Activated CD8-positive, alpha-beta memory T cell treated with anti-CD3 and anti-CD28 coated beads for 48 hours (primary cell): ENCODE measurements at places on chromosomes 3 and 15.
A peak's percentile ranks its signal among the peaks of the same experiment; 100 is the strongest.

DNA sequence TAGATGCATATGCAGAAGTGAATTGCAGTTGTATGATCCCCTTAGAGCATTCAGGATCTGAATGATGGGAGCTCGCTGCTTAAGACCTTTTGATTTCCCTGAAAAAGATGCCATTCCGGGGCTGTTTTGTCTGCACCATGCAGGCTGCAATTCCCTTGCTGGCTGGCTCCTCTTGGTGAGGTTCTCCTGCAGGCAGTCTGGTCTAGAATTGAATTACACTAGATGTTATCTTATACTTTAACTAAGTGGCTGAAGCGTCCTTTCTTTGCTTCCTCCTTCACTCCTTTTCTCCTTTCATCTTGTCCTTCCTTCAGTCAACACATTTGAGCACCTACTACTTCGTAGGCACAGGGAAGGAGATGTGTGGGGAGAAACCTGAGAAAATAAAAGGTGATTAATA, 18.6 kb upstream of the MYZAP start:
- DNase-seq, result no peak

DNA sequence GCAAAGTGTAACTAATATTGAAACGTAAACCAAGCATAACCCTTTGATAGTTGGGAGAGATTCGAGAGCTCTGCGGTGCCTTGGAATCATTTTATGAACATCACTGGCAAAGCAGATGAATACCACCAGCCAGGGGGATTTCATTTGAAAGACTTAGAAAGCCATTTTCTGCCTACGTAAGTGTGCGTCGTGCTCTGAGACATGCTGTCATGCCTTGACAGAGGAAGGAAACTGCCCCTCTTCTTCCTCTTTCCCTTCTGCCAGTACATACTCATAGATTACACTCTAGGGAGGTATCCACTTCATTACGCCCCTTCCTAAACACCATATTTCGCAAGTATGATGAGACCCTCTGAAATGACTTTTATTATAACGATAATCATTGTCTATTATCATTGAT, 3.3 kb upstream of the MTHFS start:
- DNase-seq, result no peak

- DNase-seq, result no peak
Measured at GRCh38 chr15:77748078-77749064, 115.7 kb upstream of the LINGO1 start.

GRCh38 chr15:80160570-80161156, 7.9 kb downstream of the FAH start:
- DNase-seq, result no peak

DNA sequence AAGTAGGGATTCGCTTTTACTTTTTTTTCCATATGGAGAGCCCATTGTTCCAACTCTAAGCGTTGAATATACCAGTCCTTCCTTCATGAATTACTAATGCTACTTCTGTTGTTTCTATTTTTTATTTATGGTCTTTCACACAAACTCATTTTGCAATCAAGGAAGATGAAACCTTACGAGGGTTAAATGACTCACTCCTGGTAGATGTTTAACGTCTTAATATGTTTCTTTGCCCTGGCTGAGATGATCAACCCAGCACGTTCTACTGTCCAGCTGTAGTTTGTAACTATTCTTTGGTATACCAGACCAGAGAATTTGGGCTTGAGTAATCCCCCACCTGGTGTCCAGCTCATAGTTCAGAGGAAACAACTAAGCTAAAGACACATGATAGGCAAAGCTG, 23.1 kb downstream of the CDCP1 start:
- no peak for DNase-seq

DNA sequence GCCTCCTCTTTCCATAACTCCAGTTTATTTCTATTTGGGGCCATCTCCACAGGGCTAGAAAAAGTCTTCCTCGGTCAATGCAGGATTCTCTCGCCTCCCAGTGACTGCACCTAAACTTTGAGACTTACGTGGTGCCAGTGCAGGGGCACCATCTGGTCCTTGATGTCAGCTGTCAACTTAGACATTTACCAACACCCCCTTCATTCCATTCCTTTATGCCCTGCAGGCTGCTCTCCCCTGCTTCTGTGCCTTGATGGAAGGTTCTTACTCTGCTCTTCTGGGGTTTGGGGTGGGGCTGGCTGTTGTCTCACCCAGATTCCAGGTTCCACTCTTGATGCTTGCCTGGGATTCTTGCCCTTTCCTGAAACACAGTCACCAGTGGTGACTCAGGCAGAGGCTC, 101.8 kb downstream of the ST8SIA2 start:
- DNase-seq, result no peak

DNA sequence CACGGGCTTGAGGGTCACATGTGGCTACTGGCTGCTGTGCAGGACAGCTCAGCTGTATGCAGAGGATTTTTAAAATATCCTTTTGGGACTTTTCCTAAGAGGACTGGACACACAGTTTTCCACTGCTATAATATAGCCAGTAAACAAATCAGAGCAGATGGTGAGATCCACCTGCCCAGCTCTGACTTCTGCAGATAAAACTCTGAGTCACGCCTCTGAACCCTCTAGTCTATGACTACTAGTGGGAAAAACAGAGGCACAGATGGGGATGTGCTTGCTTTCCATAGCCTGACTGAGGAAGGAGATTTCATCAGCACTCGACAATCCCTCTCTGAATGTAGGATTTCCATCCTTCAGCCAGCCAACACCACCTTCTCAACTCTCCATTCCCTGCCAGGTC, 45.1 kb downstream of the COLQ start:
- DNase-seq, result no peak

DNA sequence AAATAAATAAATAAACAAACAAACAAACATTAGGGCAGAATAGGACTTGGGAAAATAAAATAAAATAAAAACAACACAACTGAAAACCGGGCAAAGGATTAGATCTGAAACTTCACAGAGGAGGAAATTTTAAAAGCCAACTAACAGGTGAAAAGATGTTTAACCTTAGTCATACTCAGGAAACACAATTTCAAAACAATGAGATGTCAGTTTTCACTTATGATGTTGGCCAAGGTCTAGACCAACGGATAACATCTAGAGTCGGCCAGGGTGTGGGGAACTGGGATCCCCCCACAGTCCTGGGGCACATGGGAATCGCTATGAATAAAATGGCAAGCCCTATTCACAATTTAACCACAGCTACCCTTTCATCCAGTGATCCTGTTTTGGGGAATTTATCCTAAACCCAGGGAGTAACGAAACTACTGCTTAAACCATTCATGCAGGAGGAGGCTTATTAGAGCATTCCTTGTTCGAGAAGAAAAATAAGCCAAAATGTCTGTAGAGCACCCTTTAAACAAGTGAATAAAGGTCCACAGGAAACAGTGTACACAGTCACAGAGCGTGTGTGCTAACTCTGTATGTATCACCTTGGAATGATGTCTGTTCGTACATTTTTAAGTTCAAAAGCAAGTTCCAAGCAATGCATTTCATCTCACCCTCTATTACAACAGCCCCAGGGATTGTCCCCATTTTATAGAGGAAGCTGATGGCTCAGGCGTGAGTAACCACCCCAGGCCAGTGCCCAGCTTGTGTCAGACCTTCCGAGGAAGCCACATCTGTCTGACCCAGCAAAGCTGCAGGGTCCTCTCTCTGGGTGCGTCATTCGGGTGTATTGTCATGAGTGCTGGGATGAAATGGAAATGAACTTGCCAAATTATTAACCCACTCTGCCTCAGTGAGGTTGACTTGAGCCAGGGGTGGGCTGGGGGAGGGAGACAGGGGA, 6.3 kb upstream of the ANPEP start:
- DNase-seq, result no peak

DNA sequence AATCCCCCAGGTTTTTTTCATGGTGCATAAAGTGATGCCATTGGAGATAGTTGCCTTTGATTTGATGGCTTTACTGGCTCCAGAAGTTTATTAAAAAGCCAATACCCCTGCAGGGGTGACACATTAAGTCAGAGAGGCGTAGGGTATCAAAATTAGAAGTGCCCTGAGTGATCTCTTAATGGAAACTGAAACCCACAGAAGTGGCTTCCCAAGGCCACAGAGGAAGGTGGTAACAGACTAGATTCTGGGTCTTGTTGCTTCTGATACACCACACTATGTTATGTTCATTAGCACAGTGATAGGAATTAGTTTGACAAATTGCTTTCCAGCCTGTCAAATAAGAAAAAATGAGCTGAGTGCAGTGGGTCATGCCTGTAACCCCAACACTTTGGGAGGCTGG, 112.3 kb downstream of the IQCH start:
- DNase-seq, result no peak

- no peak for DNase-seq
Measured at GRCh38 chr3:62873761-62874710, 1.2 kb downstream of the CADPS start.

GRCh38 chr3:9448071-9448470, 50.7 kb downstream of the SETD5 start:
- no peak for DNase-seq

DNA sequence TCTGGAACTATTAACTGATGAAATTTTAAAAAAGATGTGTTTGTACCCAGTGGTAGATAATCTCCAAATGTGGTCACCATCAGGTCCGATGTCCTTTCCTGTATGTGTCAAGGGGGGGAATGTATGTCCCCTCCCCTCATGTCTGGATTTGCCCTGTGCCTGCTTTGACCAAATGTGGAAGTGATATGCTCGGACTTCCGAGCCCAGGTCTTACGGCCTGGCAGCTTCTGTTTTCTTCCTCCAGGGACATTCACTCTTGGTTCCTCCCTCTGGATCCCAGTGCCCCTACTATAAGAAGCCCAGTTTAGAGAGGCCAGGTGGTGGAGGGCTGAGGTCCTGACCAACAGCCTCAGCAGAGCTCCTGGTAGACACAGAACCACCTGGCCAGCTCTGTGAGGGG, 75.5 kb downstream of the CCR1 start:
- DNase-seq, result no peak

- DNase-seq, result no peak
Measured at GRCh38 chr15:48616216-48616615, 29.3 kb downstream of the FBN1 start.

DNA sequence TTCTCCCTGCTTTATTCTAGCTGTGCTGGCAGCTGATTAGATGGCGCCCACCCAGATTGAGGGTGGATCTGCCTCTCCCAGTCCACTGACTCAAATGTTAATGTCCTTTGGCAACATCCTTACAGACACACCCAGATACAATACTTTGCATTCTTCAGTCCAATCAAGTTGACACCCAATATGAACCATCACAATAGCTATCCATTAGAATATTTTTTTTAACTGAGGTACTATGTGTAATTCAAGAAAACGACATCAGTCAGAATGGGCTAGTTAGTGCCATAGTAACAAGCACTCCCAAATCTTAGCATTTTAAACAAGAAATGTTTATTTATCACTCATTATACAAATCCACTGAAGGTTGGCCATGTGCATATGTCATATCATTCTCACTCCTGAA, 723.1 kb downstream of the NR2F2 start:
- no peak for DNase-seq

DNA sequence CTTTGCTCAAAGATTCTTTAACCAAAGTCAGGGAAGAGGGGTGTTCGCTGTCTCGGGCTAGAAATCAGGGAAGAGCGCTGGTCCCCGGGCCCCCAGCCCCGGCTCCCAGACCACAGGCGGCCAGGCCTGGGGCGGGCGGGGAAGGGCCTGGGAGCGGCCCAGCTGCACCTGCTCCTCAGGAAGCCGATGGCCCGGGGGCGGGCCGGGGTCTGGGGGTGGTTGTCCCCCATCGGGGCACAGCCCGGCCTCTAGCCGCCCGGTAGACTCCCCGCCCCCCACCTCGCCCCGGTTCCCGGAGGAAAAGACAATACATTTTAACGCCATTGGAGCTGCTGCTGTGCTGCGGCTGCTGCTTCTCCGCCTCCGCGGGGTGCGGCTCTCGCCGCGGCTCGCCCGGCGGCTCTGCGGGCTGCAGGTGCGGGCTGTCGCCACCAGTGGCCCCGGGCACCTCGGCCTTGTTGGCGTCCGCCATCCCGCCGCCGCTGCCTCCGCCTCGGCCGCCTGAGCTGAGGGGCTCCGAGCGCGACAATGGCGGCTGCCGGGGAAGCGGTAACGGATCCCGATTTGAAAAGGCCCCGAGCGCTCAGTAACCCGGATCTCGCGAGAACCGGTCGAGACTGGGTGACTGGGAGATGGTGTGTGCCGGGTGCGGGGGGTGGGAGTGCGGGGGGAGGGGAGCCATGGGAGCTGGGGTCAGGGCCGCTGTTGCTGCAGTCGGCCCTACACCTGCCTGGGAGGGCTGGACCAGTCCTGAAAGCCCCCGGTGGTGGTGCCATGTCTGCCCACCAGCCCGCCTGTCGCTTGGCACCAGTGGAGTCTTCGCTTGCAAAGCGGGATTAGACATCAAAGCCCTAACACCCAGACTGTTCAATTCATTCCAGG, at the start of gene MYEF2:
MYEF2 (minus strand) TSS at position 530 of the 882 bp plus-strand sequence; CDS start at position 472, 58 bp downstream.
- peak; percentile 44 for DNase-seq

DNA sequence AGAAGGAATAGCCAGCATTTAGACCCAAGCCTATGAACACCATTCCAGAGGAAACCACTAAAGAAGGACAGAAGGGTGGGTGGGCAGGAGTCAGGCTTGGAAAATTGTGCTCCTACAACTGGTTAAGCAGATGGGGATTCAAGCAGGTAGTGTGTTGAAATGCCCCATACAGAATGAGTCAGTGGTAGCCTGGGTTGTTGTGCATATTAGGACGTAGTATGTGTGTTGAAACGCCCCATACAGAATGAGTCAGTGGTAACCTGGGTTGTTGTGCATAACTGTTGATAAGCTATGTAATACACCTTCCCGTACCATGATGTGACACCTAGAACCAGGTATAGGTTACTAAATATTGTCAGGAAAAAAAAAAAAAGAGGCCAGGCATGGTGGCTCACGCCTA, 34.0 kb downstream of the MINDY4B start:
- no peak for DNase-seq
